ENCODE measurements at places on chromosomes 7 and 10. TPM values are rescaled to one million over a fixed set of nuclear protein-coding genes. Genes with fewer than 3 reads are reported as not detected.

DNA sequence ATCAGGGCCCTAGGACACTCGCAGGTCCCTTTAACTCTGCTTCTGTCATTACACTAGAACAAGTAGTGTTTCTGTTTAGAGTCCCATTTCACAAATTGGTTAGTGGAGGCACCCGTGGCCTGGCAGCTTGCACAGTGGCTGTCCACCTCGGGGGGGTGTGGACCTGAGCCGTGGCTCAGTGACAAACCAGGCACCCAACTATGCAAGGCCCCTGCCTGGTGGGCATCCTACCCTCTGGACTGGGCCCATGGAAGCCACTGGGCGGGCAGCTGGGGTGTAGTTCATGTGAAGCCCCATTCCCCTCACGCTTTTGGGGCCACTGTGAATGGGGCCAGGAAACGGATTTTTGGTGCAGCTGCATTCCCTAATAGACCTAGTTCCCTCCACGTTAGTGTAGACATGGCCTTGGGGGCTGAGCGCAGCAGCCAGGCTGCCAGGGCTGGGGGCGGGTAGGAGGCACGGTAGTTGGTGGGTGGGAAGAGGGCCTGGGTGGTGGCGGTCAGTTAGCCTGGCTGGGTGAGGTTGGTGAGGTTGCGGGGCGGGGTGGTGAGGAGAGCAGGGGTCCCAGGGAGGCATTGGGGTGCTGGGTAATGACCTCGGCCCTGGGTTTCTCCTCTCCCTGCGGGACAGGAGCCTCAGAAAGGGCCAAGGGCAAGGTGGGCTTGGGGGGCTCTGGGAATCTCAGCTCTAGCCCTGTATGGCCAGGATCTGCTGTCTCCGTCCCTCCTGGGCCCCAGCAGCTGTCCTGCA is 18.7 kb downstream of the ZNF316 start:
- DNase-seq = no peak

DNA sequence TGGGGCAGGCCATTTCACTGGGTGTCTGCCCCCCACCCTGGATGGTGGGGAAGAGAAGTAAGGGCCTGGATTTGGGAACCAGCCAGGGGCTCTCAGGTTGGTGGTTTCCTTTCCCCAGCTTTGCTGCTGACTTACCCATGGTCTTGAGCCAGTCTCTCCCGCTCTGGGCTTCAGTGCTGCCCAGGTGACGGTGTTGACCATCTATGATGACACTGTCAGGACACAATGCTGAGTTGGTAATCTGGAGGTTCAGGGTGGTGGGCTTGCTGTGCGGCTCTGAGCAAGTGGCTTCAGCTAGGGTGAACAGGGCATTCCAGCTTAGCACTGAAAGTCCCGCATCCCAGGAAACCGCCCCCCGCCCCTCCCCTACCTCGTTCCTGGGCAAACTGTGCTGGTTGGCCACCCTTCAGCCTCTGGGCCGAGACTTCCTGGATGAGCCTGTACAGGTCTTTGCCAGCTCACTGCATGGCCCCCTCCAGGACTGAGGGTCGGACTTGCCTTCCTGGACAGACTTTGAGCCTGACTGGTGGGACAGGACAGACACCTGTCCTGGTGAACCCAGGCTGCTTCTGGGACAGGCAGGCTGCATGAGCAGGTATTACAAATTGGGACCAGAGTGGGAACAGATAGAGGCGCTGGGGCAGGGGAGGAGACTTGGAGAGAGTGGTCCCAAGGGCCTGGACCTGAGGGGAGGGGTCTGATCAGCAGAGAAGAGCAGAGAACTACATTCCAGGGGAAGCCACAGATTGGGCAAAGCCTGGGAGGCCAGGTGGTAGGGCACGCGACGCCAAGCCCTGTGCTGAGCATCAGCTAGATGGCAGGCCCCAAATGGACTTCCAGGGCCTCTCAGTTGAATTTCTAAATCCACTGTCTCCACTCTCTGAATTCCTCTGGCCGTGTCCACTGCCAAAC is 19.9 kb upstream of the ZMIZ1 start:
- no peak for DNase-seq

DNA sequence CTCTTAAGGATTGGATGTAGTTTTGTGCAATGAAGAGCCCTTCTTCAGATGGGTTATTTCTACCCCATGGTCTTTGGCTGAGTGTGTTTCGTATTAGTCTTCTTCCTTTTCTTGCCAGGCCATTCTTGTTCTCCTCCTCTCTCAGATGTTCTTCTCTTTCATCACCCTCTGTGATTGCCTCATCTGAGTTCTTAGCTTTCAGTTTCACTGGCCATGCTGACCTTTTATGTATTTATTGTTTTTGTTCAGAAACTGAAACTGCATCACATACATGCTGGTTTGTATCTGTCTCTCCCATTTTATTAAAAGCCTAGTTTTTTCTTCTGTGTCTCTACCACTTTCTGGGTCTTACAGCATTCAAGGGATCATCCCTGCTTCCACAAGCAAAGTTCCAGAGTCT is 21.7 kb upstream of the PCGF5 start:
- DNase-seq = peak; percentile 73

- no peak for DNase-seq
These were observed 102.1 kb downstream of the ZRANB1 start for GRCh38 chr10:125043841-125044658.

- peak; percentile 6 for DNase-seq
These were observed 77.3 kb upstream of the TCF7L2 start for GRCh38 chr10:112872728-112873127.

DNA sequence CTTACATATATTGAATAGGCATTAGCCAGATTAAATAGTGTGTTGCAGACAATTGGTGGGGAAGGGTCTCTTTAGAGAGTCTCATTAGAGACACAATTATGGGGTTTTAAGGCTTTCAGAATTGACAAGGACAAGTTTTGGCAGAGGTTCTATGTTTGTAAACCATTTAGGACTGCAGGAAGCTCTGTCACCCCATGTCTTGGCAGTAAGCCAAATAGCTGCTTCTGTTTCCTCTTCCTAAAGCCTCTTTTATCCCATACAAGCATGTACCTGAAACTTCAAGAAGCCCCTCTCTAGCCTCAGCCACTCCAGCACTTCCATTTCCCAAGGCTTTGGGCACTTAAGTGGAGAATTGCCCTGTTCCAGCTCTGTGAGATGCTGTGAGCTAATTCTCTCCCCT is 21.8 kb upstream of the LRRC4 start:
- peak; percentile 64 for DNase-seq

DNA sequence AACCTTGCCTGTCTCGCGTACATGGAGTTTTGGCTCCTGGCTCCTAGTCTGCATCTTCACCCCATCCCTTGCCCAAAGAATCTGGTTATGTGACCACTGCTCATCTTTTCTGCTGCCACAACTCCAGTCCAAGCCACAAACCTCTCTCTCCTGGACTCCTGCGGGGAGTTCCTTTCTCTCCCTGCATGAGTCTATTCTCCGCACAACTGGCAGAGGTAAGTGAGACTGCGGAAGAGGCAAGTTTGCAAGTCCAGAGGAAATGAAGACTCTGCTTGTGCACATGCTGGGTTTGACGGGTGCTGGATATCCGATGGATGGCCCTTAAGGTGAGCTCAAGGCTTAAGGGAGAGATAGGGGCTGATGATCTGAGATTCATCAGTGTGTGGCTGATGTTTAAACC is 61.0 kb downstream of the TRUB1 start:
- DNase-seq = no peak

- DNase-seq = peak; percentile 87
These were observed 72.3 kb downstream of the AMZ1 start for GRCh38 chr7:2760098-2760889.

- DNase-seq = no peak
These were observed 109.4 kb upstream of the PDCD4 start for GRCh38 chr10:110762109-110762848.

GRCh38 chr7:6430271-6430940 is 17.3 kb downstream of the DAGLB start:
- DNase-seq = peak; percentile 62

The LRRC4 gene
- total RNA-seq = 0.38 TPM

The CTAGE4 gene
- total RNA-seq = 0.06 TPM

The MPP7 gene
- 2.3 TPM for total RNA-seq

The MEIG1 gene
- total RNA-seq = not detected

The PAPSS2 gene
- total RNA-seq = 41.2 TPM

All from LHCN-M2 (cell line).